Stimulated activated CD4-positive, alpha-beta T cell treated with anti-CD3 and anti-CD28 coated beads, Interleukin-4, amount 100 ng/mL, for 24 hours (primary cell): ENCODE measurements at places on chromosomes 3 and 15.

GRCh38 chr3:117355566-117355965, 646.0 kb downstream of the TUSC7 start:
- DNase-seq = no peak

GRCh38 chr15:58442122-58442521, 10.3 kb downstream of the LIPC start:
- no peak for DNase-seq

GRCh38 chr3:55467099-55467498, 20.0 kb downstream of the WNT5A start:
- DNase-seq = no peak

DNA sequence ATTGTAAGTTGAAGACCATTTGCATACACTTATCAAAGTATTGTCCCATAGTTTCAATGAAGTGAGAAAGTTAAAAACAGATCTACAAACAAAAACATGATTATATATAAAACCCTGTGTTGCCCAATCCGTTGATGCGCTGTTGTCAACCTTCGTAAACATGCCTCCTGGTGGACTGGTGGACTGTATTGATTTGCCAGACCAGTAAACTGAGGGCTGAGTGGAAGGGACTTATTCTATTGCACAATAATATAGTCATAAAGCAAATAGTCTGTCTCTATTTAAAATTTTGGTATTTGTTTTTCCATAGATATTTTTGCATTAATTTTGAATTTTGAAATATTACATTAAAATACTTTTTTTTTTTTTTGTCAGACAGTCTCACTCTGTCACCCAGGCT, 102.5 kb downstream of the GAP43 start:
- DNase-seq = no peak
